Type B pancreatic cell (in vitro differentiated cells): ENCODE measurements at places on chromosomes 6 and 20. TPM values are rescaled to one million over a fixed set of nuclear protein-coding genes. Genes with fewer than 3 reads are reported as not detected.

GRCh38 chr20:52996658-52997057 lies 24.5 kb downstream of the TSHZ2 start:
- H3K27me3 ChIP-seq: peaks cover 3% of the 10 kb centered on the region
- no peak overlapping the region for H3K4me3 ChIP-seq
- no peak overlapping the region for H3K27ac ChIP-seq
- H3K4me1 ChIP-seq: peaks cover 30% of the 10 kb centered on the region
- H3K36me3 ChIP-seq: peaks cover 3% of the 10 kb centered on the region

GRCh38 chr6:90765895-90766294 lies 179.0 kb upstream of the MAP3K7 start:
- H3K4me3 ChIP-seq: no peak overlapping the region
- no peaks in the 10 kb centered on the region for H3K36me3 ChIP-seq
- H3K4me1 ChIP-seq: peaks cover 11% of the 10 kb centered on the region
- DNase-seq: no peak
- H3K27ac ChIP-seq: no peak overlapping the region

Gene SMOC2
- total RNA-seq: 4.2 and 18.9 TPM in 2 replicates

GRCh38 chr6:5529733-5530132 lies 268.4 kb downstream of the FARS2 start:
- H3K27me3 ChIP-seq: no peaks in the 10 kb centered on the region
- H3K36me3 ChIP-seq: no peaks in the 10 kb centered on the region
- peaks cover 6% of the 10 kb centered on the region for H3K4me1 ChIP-seq
- no peak overlapping the region for H3K4me3 ChIP-seq
- H3K27ac ChIP-seq: no peak overlapping the region

- no peaks in the 10 kb centered on the region for H3K27me3 ChIP-seq
- peaks cover 12% of the 10 kb centered on the region for H3K4me1 ChIP-seq
- peak overlapping the region; percentile 40 for H3K27ac ChIP-seq
- no peak overlapping the region for H3K4me3 ChIP-seq
- DNase-seq: no peak
- H3K36me3 ChIP-seq: no peaks in the 10 kb centered on the region
These were observed 33.3 kb upstream of the ADGRF4 start for GRCh38 chr6:47665112-47665511.

Gene RAD21L1
- not detected in 2 replicates for total RNA-seq

Gene PKIB
- total RNA-seq: 31.7 and 56.8 TPM in 2 replicates

Gene E2F1
- total RNA-seq: 20.7 and 32.8 TPM in 2 replicates

- DNase-seq: no peak
- H3K4me3 ChIP-seq: peak overlapping the region; percentile 89
- peaks cover 65% of the 10 kb centered on the region for H3K27me3 ChIP-seq
These were observed 1.1 kb upstream of the OVOL2 start for GRCh38 chr20:18058661-18059467.

- no peaks in the 10 kb centered on the region for H3K36me3 ChIP-seq
- peaks cover 36% of the 10 kb centered on the region for H3K27me3 ChIP-seq
- H3K4me1 ChIP-seq: no peaks in the 10 kb centered on the region
- DNase-seq: no peak
- H3K27ac ChIP-seq: no peak overlapping the region
These were observed 26.2 kb downstream of the FOXF2 start for GRCh38 chr6:1415416-1416063.

Gene PLG
- total RNA-seq: 0.46 and 0.59 TPM in 2 replicates

DNA sequence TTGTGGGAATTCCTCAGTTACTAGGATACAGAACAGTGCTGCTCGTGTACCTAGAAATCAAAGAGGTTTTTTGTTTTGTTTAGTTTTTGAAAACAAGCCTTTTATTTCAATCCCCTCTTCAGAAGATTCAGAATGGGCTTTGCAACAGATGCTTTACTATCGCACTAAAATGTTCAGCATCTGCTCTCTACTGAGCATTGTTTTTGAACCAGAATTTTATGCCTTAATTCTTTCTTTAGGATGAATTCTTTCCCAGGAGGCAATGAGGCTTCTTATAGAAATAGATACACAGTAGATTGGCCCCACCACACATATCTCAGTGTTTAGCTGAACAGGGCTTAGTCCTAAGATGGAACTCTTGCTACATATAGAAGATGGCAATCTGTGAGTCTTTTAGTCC lies 95.9 kb upstream of the SPACA1 start:
- peaks cover 3% of the 10 kb centered on the region for H3K27me3 ChIP-seq
- no peak for DNase-seq
- H3K27ac ChIP-seq: no peak overlapping the region
- no peaks in the 10 kb centered on the region for H3K36me3 ChIP-seq

GRCh38 chr6:92369309-92369708 lies 1050.0 kb downstream of the EPHA7 start:
- peaks cover 10% of the 10 kb centered on the region for H3K4me1 ChIP-seq
- peaks cover 3% of the 10 kb centered on the region for H3K27me3 ChIP-seq
- peaks cover 3% of the 10 kb centered on the region for H3K36me3 ChIP-seq
- H3K4me3 ChIP-seq: no peak overlapping the region
- no peak for DNase-seq
- H3K27ac ChIP-seq: no peak overlapping the region

- no peaks in the 10 kb centered on the region for H3K36me3 ChIP-seq
- H3K4me3 ChIP-seq: no peak overlapping the region
- H3K27ac ChIP-seq: no peak overlapping the region
- no peak for DNase-seq
- no peaks in the 10 kb centered on the region for H3K4me1 ChIP-seq
These were observed 862.7 kb upstream of the MAP3K7 start for GRCh38 chr6:91449539-91449938.

Gene FAM184A
- total RNA-seq: 3.4 and 7.5 TPM in 2 replicates

Gene ARFGEF2
- 26.7 and 39.2 TPM in 2 replicates for total RNA-seq

DNA sequence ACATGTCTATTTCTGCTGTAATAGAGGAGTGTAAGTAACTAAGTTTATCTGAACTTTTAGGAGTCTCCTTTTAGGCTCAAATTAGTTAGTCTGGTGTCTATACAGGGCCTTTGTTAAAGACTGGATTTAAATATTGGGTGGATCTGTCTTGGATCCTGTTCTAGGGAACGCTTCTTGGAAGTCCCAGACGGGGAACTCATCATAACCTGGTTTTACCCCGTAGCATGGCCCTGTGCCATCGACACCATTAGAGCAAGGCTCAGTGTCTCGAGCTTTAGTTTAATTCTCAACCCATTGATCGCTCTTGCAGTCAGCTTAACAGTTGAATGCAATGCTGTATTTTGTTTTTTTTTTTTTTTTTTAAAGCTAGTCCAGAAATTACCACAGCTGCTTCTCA lies 89.9 kb downstream of the CARMIL1 start:
- DNase-seq: no peak
- no peaks in the 10 kb centered on the region for H3K27me3 ChIP-seq
- no peak overlapping the region for H3K4me3 ChIP-seq
- H3K36me3 ChIP-seq: no peaks in the 10 kb centered on the region

DNA sequence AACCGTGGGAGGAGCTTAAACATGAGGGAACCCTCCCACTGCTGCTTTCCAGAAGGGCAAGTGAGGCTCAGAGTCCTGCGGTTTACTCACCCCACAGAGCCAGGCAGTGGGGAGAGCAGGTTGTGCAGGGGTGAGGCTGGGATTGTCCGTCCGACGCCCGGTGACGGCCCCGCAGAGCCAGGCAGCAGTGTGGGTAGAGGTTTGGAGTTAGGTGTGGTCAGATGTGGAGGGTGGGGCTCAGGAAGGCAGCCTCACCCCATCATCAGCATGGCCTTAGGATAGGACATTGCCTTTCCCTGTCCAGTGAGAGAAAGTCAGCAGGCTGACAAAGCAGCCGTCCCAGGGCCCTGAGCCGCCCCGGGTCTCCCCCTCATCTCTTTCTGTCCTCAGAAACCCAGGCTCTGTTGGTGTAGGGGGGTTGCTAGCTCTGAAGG lies 234.6 kb downstream of the DLL1 start:
- DNase-seq: peak; percentile 64
- H3K4me1 ChIP-seq: no peaks in the 10 kb centered on the region
- H3K36me3 ChIP-seq: no peaks in the 10 kb centered on the region
- no peak overlapping the region for H3K27ac ChIP-seq

- DNase-seq: no peak
- no peaks in the 10 kb centered on the region for H3K4me1 ChIP-seq
- no peaks in the 10 kb centered on the region for H3K36me3 ChIP-seq
- no peak overlapping the region for H3K27ac ChIP-seq
These were observed 25.4 kb upstream of the FOXF2 start for GRCh38 chr6:1363729-1364572.

Gene LY6G6F
- total RNA-seq: not detected in 2 replicates

Gene RBBP8NL
- total RNA-seq: 7.3 and 17.9 TPM in 2 replicates

- H3K36me3 ChIP-seq: no peaks in the 10 kb centered on the region
- peaks cover 23% of the 10 kb centered on the region for H3K27me3 ChIP-seq
- peaks cover 22% of the 10 kb centered on the region for H3K4me1 ChIP-seq
- DNase-seq: no peak
These were observed 38.8 kb downstream of the CPNE5 start for GRCh38 chr6:36800223-36801076.

- no peak overlapping the region for H3K27ac ChIP-seq
- H3K4me1 ChIP-seq: no peaks in the 10 kb centered on the region
- DNase-seq: no peak
These were observed 41.0 kb upstream of the SMIM8 start for GRCh38 chr6:87281426-87281825.

GRCh38 chr20:45246109-45246508 lies 8.3 kb downstream of the SLPI start:
- no peaks in the 10 kb centered on the region for H3K36me3 ChIP-seq
- H3K27me3 ChIP-seq: peaks cover 10% of the 10 kb centered on the region
- peaks cover 6% of the 10 kb centered on the region for H3K4me1 ChIP-seq
- DNase-seq: no peak

- peaks cover 23% of the 10 kb centered on the region for H3K4me1 ChIP-seq
- no peak for DNase-seq
- H3K36me3 ChIP-seq: no peaks in the 10 kb centered on the region
- H3K27ac ChIP-seq: no peak overlapping the region
- H3K27me3 ChIP-seq: peaks cover 6% of the 10 kb centered on the region
- no peak overlapping the region for H3K4me3 ChIP-seq
These were observed 15.7 kb upstream of the SIRT5 start for GRCh38 chr6:13558718-13559117.

DNA sequence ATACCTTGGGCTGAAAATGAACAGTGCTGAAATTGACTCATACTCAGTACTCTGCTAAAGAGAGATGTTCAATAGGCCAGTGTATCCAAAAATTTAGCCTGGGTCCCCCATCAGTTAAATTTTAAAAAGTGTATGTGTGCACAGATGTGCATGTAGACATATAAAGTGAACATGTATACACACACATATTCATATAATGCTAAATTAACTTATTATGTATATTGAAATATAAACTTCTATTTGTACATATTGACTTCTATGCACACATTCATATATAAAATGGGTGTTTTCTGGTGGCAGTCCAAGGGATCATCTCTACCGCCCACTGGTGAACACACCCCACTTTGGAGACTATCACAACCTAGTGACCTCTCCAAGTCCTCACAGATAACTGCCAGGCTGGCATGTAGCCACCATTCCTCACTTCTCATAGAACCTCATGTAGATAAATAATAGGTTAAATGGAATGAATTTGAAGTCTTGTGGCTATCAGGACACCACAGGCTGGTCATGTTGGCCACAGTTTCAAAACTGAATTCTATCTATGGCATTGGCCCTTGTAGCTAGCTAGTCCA lies 8.8 kb downstream of the SLC22A16 start:
- H3K36me3 ChIP-seq: no peaks in the 10 kb centered on the region
- no peak for DNase-seq
- H3K4me3 ChIP-seq: no peak overlapping the region
- H3K4me1 ChIP-seq: no peaks in the 10 kb centered on the region
- no peak overlapping the region for H3K27ac ChIP-seq
- H3K27me3 ChIP-seq: peaks cover 3% of the 10 kb centered on the region

DNA sequence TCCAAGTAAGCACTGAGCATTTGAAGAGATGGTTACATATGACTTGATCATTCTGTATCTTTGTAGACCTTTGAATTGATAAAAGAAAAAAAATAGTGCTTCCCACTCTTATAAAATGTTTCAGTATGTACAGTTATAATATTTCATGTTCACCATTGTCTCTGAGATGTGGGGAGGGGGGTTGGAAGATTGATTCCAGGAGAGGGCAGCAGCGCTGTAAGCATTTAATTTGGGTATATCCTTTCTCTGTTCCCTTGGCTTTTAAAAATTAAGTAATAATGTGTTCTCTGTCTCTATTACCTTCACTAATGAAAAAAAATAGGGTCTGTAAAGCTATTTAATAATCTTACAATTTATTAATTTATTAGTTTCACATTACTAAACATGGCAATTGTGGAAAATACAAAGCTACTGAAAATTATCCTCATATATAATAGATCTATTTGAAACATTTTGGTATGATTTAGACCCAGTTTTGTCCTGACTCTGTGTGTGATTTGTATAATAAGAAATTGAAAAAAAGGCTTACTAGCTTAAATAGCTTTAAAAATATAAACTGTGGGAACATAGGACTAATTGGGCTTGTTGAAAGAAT lies 341.2 kb downstream of the CDKAL1 start:
- no peak overlapping the region for H3K4me3 ChIP-seq
- H3K27me3 ChIP-seq: no peaks in the 10 kb centered on the region
- H3K27ac ChIP-seq: no peak overlapping the region
- no peak for DNase-seq
- peaks cover 27% of the 10 kb centered on the region for H3K4me1 ChIP-seq

- no peaks in the 10 kb centered on the region for H3K36me3 ChIP-seq
- H3K27me3 ChIP-seq: no peaks in the 10 kb centered on the region
- H3K4me3 ChIP-seq: no peak overlapping the region
- H3K4me1 ChIP-seq: peaks cover 30% of the 10 kb centered on the region
These were observed 73.0 kb upstream of the NHSL1 start for GRCh38 chr6:138572167-138572875.

Gene OR12D2
- total RNA-seq: not detected in 2 replicates

Gene GLYATL3
- 0.50 TPM in 1 of 2 replicates, not detected in the other for total RNA-seq

DNA sequence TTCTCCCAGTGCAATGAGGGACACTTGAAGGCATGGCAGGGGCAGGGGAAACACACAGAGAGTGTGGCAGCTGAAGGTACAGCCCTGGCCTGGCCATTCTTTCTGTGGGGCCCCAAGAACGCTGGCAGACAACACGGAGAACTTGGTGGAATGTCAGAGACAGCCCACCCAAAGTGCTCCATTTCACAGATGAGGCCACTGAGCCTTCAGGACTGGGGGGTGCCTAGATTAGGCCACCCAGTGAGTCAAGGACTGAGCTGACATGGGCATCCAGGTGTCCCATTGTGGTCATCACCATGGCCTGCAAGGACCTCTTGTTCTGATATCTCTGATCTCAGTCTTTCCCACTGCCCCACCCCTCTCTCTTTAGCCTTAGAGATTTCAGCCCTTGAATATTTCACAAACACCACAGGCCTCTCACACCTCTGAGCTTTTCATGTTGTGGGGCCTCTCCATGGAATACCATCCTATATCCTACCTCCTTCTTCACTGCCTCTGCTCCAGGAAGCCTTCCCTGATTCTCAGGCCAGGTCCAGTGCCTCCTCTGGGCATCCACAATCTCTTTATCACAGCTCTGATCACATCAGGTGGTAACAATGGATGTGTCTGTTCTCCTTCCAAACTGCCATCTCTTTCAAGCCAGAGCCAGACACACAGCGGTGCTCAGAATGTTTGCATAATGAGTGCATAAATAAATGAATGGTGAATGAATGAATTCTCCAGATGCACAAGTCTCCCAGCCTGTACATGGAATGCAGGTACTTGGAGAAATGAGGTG lies 2.0 kb upstream of the RSPO4 start:
- H3K27me3 ChIP-seq: peaks cover 60% of the 10 kb centered on the region
- H3K4me1 ChIP-seq: peaks cover 7% of the 10 kb centered on the region
- DNase-seq: no peak
- H3K4me3 ChIP-seq: peak overlapping the region; percentile 15
- H3K27ac ChIP-seq: no peak overlapping the region

- H3K27ac ChIP-seq: no peak overlapping the region
- no peak overlapping the region for H3K4me3 ChIP-seq
- no peaks in the 10 kb centered on the region for H3K27me3 ChIP-seq
- H3K36me3 ChIP-seq: no peaks in the 10 kb centered on the region
These were observed 141.7 kb upstream of the CARMIL1 start for GRCh38 chr6:25137480-25137879.

GRCh38 chr20:50850721-50851286 lies 55.9 kb downstream of the BCAS4 start:
- no peak for DNase-seq
- H3K27ac ChIP-seq: no peak overlapping the region
- H3K4me1 ChIP-seq: peaks cover 22% of the 10 kb centered on the region
- H3K4me3 ChIP-seq: no peak overlapping the region
- no peaks in the 10 kb centered on the region for H3K36me3 ChIP-seq
